NCI-H460 (cell line): ENCODE measurements at places on chromosomes 16 and 17.

- no peak for DNase-seq
These were observed 383.6 kb downstream of the UTP18 start for GRCh38 chr17:51643702-51644490.

- DNase-seq, result no peak
These were observed 7.6 kb downstream of the EPN2 start for GRCh38 chr17:19244781-19245180.

- DNase-seq, result no peak
These were observed 118.6 kb downstream of the TANGO6 start for GRCh38 chr16:68961778-68962402.

- no peak for DNase-seq
These were observed 46.0 kb downstream of the CPNE2 start for GRCh38 chr16:57138281-57138935.

GRCh38 chr16:87326151-87326571 lies 9.0 kb upstream of the C16orf95 start:
- DNase-seq, result no peak

GRCh38 chr17:63692195-63692816 lies 7.6 kb downstream of the LIMD2 start:
- DNase-seq, result no peak
